ENCODE measurements at places on chromosomes 3 and 15. TPM values are rescaled to one million over a fixed set of nuclear protein-coding genes. Genes with fewer than 3 reads are reported as not detected.

DNA sequence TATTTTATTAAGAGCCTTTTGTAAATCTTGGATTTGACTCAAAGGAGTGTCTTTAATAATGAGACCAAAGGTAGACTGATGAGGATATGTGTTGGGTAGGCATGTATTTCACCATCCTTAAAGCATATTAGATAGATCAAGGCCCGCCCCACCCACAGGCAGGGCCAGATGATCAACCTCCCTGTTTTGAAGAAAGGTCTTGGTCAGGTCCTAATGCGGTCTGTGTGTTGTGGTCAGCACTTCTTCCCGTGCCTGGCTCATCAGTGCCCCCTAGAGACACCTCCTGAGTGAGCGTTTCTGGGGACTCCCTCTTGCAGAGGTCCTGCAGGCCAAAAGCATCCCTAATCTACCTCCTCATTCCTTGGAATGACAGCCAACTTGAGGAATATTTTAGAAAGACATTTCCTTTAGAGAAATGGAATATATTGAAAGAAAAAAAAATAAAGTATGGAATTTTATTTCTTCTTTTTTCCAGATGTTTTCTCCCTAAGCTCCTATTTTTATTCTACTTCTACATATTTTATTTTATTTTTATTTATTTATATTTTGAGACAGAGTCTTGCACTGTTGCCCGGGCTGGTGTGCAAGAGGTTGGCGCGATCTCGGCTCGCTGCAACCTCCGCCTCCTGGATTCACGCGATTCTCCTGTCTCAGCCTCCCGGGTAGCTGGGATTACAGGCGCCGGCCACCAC is 6.0 kb downstream of the TM4SF4 start:
- peak; percentile 61 for DNase-seq

DNA sequence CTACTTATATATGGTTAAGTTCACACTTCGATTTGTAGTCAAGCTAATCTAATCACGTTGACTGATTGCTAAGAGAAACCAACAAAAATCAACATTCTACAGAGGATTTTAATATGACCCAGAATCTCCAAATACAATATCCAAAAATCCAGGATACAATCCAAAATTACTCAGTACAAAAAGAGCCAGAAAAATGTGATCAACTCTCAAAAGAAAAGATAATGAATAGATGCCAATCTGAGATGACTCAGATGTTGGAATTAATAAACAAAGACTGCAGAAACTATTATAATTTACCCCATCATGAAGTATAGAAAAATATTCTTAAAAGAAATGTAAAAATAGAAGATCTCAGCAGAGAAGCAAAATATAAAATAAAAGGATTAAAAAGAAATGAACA is 22.3 kb downstream of the HACL1 start:
- no peak for DNase-seq

GRCh38 chr3:35184775-35185174 is 454.6 kb upstream of the ARPP21 start:
- no peak for DNase-seq

GRCh38 chr3:15116032-15116669 is 17.2 kb upstream of the RBSN start:
- DNase-seq: no peak

GRCh38 chr15:54816401-54816800 is 380.3 kb downstream of the RSL24D1 start:
- no peak for DNase-seq

DNA sequence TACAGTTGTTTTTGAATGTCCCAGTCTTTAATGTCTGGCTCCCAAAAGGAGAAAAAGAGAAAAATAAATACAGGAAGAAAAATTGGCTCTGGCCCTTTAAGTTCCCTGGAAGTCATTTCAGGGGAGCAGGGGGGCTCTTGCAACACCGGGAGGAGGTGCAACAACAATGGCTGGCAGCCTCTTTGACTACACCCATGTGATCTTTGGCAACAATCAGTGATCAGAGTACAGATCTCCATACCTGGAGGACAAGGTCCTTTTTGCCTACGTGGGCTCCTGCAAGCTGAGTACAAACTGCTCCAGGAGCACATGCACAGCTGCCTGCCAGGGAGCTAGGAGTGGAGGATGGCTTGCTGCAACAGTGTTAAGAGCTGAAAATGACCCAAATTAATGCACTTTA is 63.9 kb downstream of the GLCE start:
- DNase-seq: no peak

DNA sequence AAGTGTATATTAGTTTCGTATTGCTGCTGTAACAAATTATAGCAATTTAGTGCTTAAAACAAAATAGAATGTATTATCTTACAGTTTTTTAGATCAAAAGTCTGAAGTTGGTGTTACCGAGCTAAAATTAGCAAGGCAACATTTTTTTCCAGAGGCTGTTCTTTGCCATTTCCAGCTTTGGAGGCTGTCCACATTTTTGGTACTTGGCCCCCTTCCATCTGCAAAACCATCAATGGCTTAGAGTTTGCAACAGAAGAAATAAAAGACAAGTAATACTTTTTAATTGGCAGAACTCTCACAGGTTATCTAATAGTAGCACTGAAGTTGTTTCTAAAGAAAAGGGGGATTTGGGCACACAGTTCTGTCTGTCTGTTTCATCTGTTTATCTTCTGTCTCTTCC is 1248.5 kb downstream of the ROBO1 start:
- no peak for DNase-seq

DNA sequence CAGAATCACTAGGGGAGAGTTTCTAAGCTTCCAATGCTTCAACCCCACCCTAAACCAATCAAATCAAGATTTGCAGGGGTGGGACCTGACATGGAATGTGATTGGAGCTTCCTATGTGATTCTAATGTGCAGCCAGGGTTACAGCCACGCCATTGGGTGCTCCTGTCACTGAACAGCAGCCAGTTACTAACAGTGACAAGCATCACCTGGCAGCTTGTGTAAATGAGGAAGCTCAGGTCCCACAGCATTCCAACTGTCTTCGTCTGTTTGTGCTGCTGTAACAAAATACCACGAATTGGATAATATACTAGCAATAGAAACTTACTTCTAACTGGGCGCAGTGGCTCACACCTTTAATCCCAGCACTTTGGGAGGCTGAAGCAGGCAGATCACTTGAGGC is 294.9 kb downstream of the SHQ1 start:
- DNase-seq: no peak

DNA sequence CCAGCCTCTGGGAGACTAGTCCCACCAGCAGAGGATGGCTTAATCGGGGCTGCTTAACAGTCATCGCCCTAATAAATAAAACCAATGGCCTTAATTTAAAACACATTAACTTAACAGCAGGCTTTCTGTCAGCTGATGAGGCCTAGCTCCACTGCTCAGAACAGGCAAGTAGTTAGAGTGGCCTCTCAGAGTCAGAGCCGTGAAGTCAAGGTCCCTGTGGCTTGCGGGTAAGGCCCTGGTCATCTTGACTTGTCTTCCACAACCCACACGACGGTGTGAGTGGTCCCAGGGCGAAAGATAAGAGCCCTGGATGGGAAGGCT is 11.8 kb downstream of the XXYLT1 start:
- DNase-seq: no peak

DNA sequence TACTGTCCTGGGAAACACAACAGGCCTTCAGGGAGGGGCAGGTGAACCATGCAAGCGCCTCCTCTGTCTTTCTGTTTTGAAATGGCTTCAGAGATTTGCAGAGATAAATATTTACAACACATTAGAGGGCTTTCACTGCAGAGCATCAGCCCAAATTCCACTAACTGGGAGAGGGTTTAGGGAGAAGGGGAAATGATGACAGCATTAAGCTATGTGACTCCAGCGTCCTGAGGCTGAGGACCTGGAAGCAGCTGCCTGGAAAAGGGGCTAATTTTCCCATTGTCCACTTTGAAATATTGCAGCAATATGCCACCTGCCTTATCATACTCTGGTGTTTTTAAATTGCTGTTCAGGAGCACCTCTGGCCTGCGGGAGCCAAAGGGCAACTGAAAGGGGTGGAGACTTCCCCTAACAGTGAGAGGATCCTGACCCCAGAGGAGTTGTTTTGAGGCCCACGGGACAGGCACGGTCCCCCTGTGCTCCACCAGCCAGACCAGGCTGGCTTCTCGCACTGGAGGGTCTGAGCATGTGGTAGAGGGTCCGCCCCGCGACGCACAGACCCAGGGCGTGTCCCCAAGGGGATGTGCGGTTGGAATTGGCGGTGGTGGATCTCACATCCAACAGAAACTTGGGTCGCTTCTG is 110.6 kb downstream of the XXYLT1 start:
- DNase-seq: no peak

- no peak for DNase-seq
Measured at GRCh38 chr3:112769286-112769978, 77.2 kb downstream of the CD200R1L start.

GRCh38 chr15:27323801-27324200 is 352.8 kb downstream of the GABRG3 start:
- DNase-seq: no peak

DNA sequence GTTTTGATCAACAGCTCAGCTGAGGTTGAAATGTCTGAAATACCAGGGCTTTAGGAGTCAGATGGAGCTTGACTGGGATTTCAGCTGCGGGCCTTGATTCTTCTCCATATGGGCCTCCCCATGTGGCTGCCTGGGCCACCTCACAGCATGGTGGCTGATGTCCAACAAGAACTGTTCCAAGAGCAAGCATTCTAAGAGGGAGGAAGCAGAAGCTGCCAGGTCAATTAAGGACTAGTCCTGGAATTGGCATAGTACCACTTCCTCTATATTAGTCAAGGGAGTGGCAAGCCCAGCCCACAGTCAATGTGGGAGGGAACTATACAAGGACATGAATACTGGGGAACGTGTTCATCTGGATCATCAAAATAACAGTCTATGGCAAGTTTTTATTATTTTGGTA is 181.7 kb upstream of the ANKRD28 start:
- no peak for DNase-seq

GRCh38 chr15:64044300-64045100 is 1.8 kb downstream of the DAPK2 start:
- no peak for DNase-seq

DNA sequence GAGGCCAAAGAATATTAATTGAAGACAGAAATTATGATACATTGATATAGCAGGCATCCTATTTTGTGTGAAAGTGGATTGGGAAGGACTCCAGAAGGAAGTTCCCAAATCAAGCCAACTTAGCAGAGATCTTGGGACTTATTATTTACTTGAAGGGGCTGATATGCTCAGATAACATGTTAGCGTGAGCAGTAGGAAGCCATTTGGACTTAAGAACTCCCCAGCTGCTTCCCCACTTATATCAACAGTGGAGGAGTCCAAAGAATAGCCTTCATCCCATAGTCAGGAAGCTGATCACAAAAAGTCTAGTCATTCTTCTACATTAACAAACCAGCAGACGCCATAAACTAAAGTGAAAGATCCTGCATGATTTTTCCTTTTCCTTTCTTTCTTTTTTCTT is 200.0 kb downstream of the ATP8B4 start:
- DNase-seq: no peak

GRCh38 chr3:128001576-128001975 is 50.7 kb upstream of the SEC61A1 start:
- DNase-seq: no peak

- DNase-seq: no peak
Measured at GRCh38 chr3:185207931-185208746, 45.7 kb downstream of the EHHADH start.

DNA sequence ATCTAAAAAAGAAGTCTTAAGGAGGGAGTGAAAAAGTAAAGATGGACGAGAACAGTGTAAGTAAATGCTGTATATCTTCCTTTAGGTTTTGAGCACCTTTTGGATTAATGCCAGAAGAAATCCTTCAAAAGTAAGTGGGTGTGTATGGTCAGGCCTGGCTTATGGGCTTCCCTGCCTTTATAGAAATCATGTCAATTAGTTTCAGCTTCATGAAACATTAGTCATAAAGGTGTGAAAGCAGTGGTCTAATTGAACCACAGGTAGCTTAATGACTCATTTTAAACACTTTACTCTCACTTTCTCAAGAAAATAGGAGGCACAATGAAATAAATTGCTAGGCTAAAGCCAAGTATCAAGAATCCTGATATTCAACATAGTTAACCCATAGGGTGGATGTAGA is 467.4 kb upstream of the DPPA4 start:
- DNase-seq: no peak

GRCh38 chr3:3509665-3510064 is 289.6 kb upstream of the LRRN1 start:
- DNase-seq: no peak

- no peak for DNase-seq
Measured at GRCh38 chr3:46897031-46897430, 19.5 kb downstream of the PTH1R start.

- no peak for DNase-seq
Measured at GRCh38 chr15:64915518-64916227, 4.0 kb downstream of the ANKDD1A start.

GRCh38 chr3:151085889-151086483 is 522 bp downstream of the MED12L start:
- DNase-seq: no peak

DNA sequence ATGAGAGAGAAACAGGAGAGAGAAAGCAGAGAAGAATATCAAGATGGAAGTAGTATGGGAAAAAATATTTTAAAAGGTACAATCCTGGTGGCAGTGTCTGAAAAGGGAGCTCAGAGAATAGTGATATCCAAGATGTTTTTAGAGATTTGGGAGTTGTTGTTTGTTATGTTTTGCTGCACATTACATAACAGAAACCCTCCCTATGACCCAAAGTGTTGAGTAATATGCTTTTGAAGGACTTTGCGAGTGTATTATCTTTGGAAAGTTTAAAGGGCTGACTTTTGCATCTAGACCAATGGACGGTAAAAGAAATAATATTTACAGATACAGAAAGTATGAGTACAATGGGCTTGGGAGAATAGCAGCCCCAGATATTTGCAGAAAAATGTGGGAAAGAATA is 759.7 kb downstream of the NTRK3 start:
- no peak for DNase-seq

DNA sequence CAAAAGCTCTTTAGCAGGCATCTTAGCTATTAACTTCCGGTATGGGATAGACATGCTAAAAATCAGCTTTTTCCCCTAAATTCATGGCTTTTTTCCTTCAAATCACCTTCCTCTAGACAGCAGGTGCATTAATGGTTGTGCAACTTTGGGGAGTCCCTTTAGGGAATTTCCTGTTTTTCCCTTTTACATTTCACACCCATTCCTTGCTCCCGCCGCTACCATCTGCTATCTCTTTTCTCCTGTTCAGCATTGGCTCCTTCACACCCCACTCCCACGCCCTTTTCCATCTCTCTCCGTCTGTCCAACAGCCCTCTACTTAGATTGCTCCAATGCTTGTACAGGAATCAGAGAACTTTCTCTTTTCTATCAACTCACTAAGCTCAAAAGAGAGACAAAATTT is 43.4 kb downstream of the FEZF2 start:
- no peak for DNase-seq

- DNase-seq: no peak
Measured at GRCh38 chr3:119636891-119637611, 23.3 kb downstream of the POPDC2 start.

ACP3 gene
- 1.8 TPM for total RNA-seq

ADGRG7 gene
- total RNA-seq: not detected

AEN gene
- 78.2 TPM for total RNA-seq

LINS1 gene
- total RNA-seq: 8.5 TPM

ANKUB1 gene
- total RNA-seq: not detected

MKRN3 gene
- 3.1 TPM for total RNA-seq

CNTN4 gene
- total RNA-seq: 16.5 TPM

GALK2 gene
- 16.4 TPM for total RNA-seq

TEX9 gene
- 8.8 TPM for total RNA-seq

CELSR3 gene
- 5.2 TPM for total RNA-seq

SNTN gene
- total RNA-seq: not detected

Data from kidney epithelial cell (primary cell).